Fibroblast of skin of right biceps (primary cell): ENCODE measurements at places on chromosomes 16 and 17.

DNA sequence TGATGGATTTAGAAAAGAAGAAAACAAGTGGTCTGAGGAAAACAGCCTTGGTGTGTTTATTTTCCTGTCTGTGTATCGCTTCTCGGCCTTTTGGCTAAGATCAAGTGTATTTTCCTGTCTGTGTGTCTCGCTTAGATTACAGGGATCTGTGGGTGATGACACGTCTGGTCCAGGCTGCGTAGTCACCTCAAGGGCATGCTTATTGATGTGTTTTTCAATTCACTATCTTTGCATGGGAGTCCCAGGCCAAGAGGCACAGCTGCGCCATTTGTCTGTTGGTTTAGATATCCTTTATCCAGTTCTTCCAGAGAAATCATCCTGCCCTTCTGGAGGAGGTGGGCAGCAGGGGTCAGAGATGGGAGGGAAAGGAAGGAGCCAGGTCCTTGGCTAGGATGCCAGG is 47.1 kb upstream of the STH start:
- DNase-seq: no peak

GRCh38 chr17:8226536-8227237 is 16.3 kb upstream of the AURKB start:
- peak; percentile 93 for DNase-seq

GRCh38 chr16:51151435-51151960 is 428 bp upstream of the SALL1 start:
- DNase-seq: peak; percentile 85

DNA sequence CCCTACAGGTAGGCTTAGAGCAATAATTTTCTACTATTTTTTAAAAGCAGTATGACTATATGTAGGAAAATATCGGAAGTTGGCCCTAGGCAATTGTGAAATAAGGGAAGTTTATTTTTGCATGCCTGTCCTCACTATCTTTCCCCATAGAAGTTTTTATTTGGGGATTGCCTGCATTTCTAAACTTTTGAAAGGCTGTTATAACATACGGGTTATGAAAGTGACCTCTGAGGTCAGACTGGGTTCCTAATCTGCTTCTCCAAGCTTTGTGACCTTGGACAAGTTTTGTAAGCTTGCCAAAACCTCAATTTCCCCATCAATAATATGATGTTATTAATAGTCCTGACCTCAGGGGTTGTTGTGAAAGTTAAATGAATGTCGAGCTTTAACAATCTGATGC is 67.1 kb downstream of the ARHGAP44 start:
- DNase-seq: no peak
